Hair follicle dermal papilla cell (primary cell): ENCODE measurements at places on chromosomes 5 and 9. TPM values are rescaled to one million over a fixed set of nuclear protein-coding genes. Genes with fewer than 3 reads are reported as not detected.

ANXA6 gene
- total RNA-seq, result 666 and 722 TPM in 2 replicates

RUSC2 gene
- total RNA-seq, result 50.0 and 60.8 TPM in 2 replicates

FBXL7 gene
- total RNA-seq, result 26.4 and 29.2 TPM in 2 replicates

HTR1A gene
- not detected in 2 replicates for total RNA-seq

ADAMTS16 gene
- total RNA-seq, result under 0.01 TPM in 1 of 2 replicates, not detected in the other

IFNK gene
- not detected in 2 replicates for total RNA-seq

FBP1 gene
- total RNA-seq, result not detected in 2 replicates

CCL19 gene
- total RNA-seq, result not detected in 2 replicates

EQTN gene
- total RNA-seq, result 0.16 TPM in 1 of 2 replicates, not detected in the other

INPP5E gene
- total RNA-seq, result 11.9 and 13.1 TPM in 2 replicates

GABRA1 gene
- not detected in 2 replicates for total RNA-seq

SPDL1 gene
- total RNA-seq, result 15.1 and 18.0 TPM in 2 replicates

DRD1 gene
- total RNA-seq, result under 0.01 and 0.36 TPM in 2 replicates

SLC36A1 gene
- total RNA-seq, result 19.1 and 23.7 TPM in 2 replicates

PAPPA gene
- total RNA-seq, result 165 and 230 TPM in 2 replicates

ZFP62 gene
- 10.9 and 11.7 TPM in 2 replicates for total RNA-seq

ARHGEF28 gene
- total RNA-seq, result 27.4 and 42.4 TPM in 2 replicates

TMEM203 gene
- 32.1 and 32.4 TPM in 2 replicates for total RNA-seq

DNM1 gene
- 59.6 and 119 TPM in 2 replicates for total RNA-seq

RGS7BP gene
- total RNA-seq, result under 0.01 TPM in 1 of 2 replicates, not detected in the other

SLIT3 gene
- total RNA-seq, result 111 and 112 TPM in 2 replicates

N4BP3 gene
- total RNA-seq, result 0.32 and 0.36 TPM in 2 replicates

GRXCR2 gene
- total RNA-seq, result not detected in 2 replicates

STC2 gene
- 553 and 581 TPM in 2 replicates for total RNA-seq

DNAH5 gene
- total RNA-seq, result 0.65 and 0.97 TPM in 2 replicates

ALDH1A1 gene
- 0.49 TPM in 1 of 2 replicates, not detected in the other for total RNA-seq

RNF183 gene
- not detected in 2 replicates for total RNA-seq

GPR150 gene
- under 0.01 and 0.12 TPM in 2 replicates for total RNA-seq

PHF24 gene
- under 0.01 TPM in 2 replicates for total RNA-seq

ZNF879 gene
- total RNA-seq, result 4.2 and 6.2 TPM in 2 replicates

PRRT1B gene
- not detected in 2 replicates for total RNA-seq

C5 gene
- total RNA-seq, result 2.4 and 3.7 TPM in 2 replicates

MAT2B gene
- total RNA-seq, result 56.8 and 57.0 TPM in 2 replicates

PFN3 gene
- not detected in 2 replicates for total RNA-seq

C1QTNF3 gene
- 0.36 and 1.8 TPM in 2 replicates for total RNA-seq

SNX2 gene
- 64.6 and 82.4 TPM in 2 replicates for total RNA-seq

CNTFR gene
- not detected in 2 replicates for total RNA-seq

PRRX2 gene
- 76.4 and 92.7 TPM in 2 replicates for total RNA-seq

CATSPER3 gene
- not detected in 2 replicates for total RNA-seq

LIX1 gene
- total RNA-seq, result not detected in 2 replicates

CARTPT gene
- not detected in 2 replicates for total RNA-seq

OR1L4 gene
- not detected in 2 replicates for total RNA-seq

TBCA gene
- total RNA-seq, result 49.2 and 62.5 TPM in 2 replicates

COL23A1 gene
- total RNA-seq, result 14.7 and 26.0 TPM in 2 replicates

CNTRL gene
- total RNA-seq, result 5.3 and 5.8 TPM in 2 replicates

C9orf43 gene
- total RNA-seq, result 0.24 and 0.49 TPM in 2 replicates

HRCT1 gene
- total RNA-seq, result not detected in 2 replicates

MLANA gene
- 0.32 TPM in 1 of 2 replicates, not detected in the other for total RNA-seq

TAF1L gene
- not detected in 2 replicates for total RNA-seq

NR5A1 gene
- total RNA-seq, result not detected in 2 replicates

CDX1 gene
- not detected in 2 replicates for total RNA-seq

ZNF618 gene
- 17.1 and 20.3 TPM in 2 replicates for total RNA-seq

SPATA31E1 gene
- total RNA-seq, result not detected in 2 replicates

CCDC152 gene
- total RNA-seq, result 2.2 and 2.8 TPM in 2 replicates

HTR4 gene
- not detected in 2 replicates for total RNA-seq

RELL2 gene
- 5.5 and 6.7 TPM in 2 replicates for total RNA-seq

DDX4 gene
- 0.32 TPM in 1 of 2 replicates, not detected in the other for total RNA-seq
